ENCODE measurements at places on chromosomes 6 and 20.
A peak's percentile ranks its signal among the peaks of the same experiment; 100 is the strongest.

GRCh38 chr6:37256692-37257319, 766 bp upstream of the TBC1D22B start:
- DNase-seq: no peak

DNA sequence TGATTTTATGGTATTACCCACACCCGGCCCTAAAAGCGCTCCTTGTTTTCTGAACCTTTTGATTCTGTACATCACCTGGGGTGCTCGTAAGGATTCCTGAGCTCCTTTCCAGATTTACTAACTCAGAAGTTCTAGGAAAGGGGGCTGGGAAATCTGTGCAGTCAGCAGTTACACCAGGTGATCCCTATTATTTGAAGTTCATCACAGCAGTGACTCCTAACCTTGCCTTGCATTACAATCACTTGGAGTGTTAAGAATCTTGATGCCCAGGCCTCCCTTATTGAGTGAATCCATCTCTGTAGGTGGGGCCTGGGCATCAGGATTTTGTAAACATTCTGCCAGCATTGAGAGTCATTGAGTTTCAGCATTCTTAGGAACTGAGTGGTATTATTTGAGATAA, 44.7 kb downstream of the BMP6 start:
- no peak for DNase-seq

DNA sequence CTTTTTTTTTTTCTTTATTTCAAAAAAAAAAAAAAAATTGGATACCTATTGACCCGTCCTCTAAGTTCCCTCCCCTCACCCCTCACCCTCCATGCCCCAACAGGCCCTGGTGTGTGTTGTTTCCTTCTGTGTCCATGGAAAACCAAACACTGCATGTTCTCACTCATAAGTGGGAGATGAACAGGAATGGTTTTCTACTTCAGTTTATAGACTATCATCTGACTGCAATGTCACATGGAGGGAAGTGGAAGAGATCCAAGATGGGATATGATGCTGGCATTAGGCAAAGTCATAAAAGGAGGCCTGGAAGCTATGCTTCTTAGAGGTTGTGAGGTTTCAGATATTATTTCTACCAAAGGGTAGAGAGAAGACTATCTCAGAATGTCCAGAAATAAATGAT, 237.5 kb downstream of the MAFB start:
- DNase-seq: no peak

GRCh38 chr6:164344801-164345291, 930.3 kb downstream of the QKI start:
- DNase-seq: no peak

DNA sequence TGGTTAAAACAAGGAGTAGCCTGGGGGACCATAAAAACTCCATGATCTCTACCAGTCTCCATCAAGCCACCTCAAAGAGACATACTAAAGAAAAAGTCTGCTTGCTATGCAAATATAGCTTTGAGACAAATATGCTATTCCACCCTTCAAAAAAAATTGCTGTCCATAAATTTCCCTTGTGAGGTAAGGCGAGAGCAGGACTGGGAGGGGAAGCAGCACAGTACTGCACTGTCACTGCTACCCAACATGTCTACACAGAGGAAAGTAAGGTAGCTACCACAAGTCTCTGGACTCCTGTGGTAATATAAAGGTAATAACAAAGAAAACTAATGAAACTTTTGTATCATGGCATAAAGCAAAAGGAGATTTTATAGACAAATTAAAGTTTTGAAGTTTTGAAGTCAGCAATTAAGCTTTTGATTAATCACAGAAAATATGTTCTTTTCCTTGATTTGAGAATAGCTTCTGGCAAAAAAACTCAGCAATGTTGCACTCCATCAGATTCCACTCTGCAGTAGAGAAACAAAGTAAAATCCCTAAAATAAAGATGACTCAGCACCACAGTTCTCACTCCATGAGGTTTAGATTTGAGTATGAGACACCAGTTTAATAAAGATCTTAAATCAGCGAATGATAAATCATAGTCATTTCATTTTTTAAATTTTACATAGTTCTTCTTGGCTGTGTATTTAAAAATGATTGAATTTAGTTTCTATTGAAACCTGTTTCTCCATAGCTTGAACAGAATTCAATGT, 602.4 kb downstream of the COL12A1 start:
- peak; percentile 38 for DNase-seq

DNA sequence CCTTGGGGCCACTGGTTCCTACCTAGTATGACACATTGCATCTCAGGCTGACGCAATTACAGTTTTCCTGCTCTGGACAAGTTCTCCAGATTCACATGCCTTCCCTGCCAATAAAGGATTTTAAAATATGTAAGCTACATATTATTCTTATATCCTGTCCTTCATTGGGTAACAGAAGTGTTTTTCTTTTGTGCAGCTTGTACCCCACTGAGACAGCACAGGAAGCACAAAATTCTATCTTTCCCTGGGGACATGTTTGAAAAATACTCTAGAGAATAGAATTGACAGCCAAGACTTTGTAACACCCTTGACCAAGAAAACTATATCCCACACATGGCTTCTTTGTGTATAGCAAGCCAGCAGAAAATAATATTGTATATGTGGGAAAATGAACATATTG, 456.8 kb downstream of the MAFB start:
- peak; percentile 1 for DNase-seq

DNA sequence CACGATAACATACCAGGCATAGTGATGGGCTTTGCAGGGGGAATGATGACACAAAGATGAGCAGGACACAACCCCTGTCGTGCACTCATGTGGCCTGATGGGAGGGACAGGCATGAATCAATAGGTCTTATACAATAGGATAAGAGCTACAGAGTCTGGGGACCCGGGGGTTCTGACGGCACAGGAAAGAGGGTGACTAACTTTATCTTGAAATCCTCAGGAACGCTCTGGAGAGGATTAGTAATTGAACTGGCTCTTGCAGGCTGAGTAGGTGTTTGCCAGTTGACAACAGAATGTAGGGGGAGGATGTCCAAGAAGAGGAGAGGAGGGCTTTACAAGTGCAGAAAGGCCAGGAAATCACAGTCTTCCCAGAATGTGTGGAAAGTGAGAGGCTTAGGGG, 219.9 kb upstream of the ECI2 start:
- peak; percentile 76 for DNase-seq

DNA sequence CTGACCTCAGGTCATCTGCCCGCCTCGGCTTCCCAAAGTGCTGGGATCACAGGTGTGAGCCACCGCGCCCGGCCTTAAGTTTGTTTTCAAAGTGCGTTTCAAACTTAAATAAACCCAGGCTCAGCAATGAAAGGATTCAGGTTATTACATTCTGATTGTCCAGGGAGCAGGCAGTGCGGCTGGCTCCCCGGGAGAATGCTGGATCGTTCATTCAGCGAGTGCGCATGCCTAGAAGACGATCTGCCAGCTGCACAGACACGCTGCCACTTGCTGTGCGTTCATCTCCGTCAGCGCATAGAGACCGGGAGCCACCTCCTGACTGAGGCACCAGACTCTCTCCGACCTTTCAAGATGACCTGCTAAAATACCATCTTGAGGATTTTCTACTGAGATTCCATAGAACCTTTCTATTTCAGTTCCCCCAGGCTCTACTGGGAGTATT, 163.9 kb upstream of the ZNF217 start:
- DNase-seq: no peak

GRCh38 chr20:38193586-38194105, 28.6 kb upstream of the TGM2 start:
- no peak for DNase-seq

All from astrocyte of the spinal cord (primary cell).